ENCODE measurements at places on chromosomes 5 and 9.

DNA sequence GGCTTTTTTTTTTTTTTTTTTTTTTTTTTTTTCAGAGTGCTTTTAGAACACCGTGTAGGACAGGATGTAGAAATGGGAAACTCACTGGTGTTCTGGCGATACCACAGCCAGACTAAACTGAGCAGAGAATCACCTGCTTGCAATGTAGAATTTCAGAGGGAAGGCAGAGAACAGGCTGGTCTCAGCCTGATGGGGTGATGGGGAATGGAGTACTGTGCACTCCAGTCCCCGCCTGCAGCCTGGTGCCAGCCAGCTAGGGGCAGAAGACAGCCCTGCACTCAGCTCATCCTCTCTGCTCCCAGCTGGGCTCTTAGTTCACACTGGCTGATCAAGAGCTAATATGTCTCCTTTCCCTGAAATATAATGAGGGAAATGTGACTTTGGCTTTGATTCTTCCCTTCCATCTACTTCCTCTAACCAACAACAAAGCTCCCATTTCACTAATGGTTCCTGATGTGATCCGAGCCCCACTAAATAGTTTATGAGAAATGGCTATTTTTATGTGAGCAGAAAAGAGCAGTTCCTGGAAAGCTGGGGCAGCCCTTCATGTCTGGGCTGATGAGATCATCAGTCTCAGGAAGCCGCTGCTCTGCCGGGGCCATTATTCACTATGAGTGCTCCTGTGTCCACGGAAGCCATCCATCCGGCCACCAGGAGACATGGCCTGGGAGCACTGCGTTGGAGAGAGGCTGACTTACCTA lies 209.7 kb downstream of the GADD45G start:
- no peak for DNase-seq

DNA sequence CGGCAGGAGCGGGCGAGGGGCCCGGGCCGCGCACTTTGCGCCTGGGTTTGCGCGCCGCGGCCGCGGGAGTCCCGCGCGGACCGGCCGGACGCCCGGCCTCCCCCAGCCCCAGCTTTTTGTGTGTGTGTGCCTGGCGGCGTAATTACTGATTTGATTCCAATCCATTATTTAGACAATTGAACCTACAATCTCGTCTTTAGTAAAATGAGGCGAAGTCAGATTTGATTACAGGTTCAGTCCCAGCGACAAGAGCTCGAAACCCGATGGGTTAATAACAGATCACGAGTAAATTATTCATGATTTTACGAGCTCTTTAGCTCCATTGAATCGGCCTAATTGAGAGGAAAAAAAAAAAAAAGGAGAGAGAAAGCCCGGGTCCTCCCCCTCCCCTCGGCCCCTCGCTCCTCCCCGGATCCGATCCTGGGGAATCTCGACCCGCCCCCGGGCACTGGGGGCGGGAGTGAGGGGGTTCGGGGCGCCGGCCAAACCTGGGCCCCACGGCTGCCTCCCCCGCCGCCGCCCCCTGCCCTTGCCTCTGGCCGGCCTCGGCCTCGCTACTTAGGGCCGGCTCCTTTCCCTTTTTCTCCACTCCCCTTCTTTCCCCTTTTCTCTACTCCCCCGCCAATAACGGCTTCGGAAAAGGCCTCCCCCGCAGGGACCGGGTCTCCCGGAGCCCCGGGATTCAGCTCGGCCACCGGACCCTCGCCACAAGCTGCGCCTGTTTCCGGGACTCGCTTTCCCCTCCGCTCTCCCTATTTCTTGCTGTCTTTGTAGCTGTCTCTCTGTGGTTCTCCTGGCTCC lies 6.6 kb downstream of the LHX2 start:
- no peak for DNase-seq

GRCh38 chr5:118789366-118789765 lies 199.0 kb downstream of the DTWD2 start:
- DNase-seq: no peak

- DNase-seq: no peak
These were observed 151.4 kb upstream of the IQGAP2 start for GRCh38 chr5:76251656-76252055.

All from CD8-positive, alpha-beta T cell (primary cell).